Tibial nerve (tissue), 4 donors: ENCODE measurements at places on chromosomes 12 and 14. TPM values are rescaled to one million over a fixed set of nuclear protein-coding genes. Genes with fewer than 3 reads are reported as not detected.

- H3K27ac ChIP-seq = no peak overlapping the region
- no peaks in the 10 kb centered on the region for H3K27me3 ChIP-seq
- H3K4me3 ChIP-seq = no peak overlapping the region
- DNase-seq = no peak
These were observed 463.9 kb upstream of the TBX3 start for GRCh38 chr12:115147916-115148315.

Gene KLRG1
- 2.9 TPM for total RNA-seq

Gene ACSM4
- total RNA-seq = not detected

GRCh38 chr12:9928607-9929006 is 3.6 kb downstream of the CLEC2A start:
- no peak for DNase-seq
- no peak overlapping the region for H3K4me3 ChIP-seq
- H3K36me3 ChIP-seq = no peaks in the 10 kb centered on the region
- no peaks in the 10 kb centered on the region for H3K27me3 ChIP-seq

- no peaks in the 10 kb centered on the region for H3K27me3 ChIP-seq
- H3K27ac ChIP-seq = no peak overlapping the region
- H3K4me3 ChIP-seq = no peak overlapping the region
- no peak for DNase-seq
- no peaks in the 10 kb centered on the region for H3K36me3 ChIP-seq
- no peaks in the 10 kb centered on the region for H3K4me1 ChIP-seq
These were observed 48.4 kb upstream of the FOS start for GRCh38 chr14:75230140-75230792.

- H3K4me1 ChIP-seq = peaks cover 24% of the 10 kb centered on the region
- peak overlapping the region; percentile 8 for H3K4me3 ChIP-seq
- H3K27ac ChIP-seq = peak overlapping the region; percentile 57
- no peak for DNase-seq
These were observed 3.1 kb downstream of the FAM222A start for GRCh38 chr12:109716512-109717389.

Gene BLTP3B
- 41.6 TPM for total RNA-seq

GRCh38 chr12:4643747-4644146 is 5.1 kb downstream of the AKAP3 start:
- no peaks in the 10 kb centered on the region for H3K36me3 ChIP-seq
- no peak for DNase-seq
- H3K4me1 ChIP-seq = no peaks in the 10 kb centered on the region
- H3K4me3 ChIP-seq = no peak overlapping the region

Gene TBX3
- 11.9 TPM for total RNA-seq

DNA sequence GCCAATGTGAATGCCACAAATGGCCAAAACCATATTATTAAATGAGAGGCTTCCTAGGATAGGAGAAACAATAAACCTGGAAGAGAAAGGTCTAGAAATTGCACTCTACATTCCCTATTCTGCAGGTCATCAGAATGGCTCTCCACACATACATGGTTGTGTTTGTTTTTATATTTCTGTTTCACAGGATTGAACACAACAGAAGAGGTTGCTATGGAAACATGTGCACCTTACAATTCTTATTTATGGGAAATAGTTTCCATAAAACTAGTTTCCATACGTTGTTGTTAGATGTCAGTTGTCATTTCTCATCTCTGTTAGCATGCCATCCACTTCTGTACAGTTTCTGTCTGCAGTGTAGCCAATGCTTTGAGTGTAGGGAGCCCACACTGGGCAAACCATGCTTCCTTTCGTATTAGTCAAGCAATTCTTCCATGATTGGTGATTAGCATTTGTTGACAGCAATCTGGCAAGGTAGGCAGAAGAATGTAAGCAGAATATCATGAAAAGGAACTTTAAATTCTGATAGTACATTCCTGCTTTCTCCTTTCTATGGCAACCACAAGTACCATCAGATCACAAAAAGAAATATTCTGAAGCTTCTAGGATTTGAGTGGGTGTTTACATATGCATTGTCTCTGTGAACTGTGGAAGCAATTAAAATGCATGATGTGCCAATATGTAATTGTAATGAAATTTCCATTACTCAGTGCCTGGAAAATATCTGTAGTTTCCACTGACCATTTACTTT is 141.6 kb upstream of the AVPR1A start:
- no peak overlapping the region for H3K4me3 ChIP-seq
- no peaks in the 10 kb centered on the region for H3K4me1 ChIP-seq
- no peaks in the 10 kb centered on the region for H3K27me3 ChIP-seq
- H3K27ac ChIP-seq = no peak overlapping the region
- no peak for DNase-seq

Gene SLC7A8
- total RNA-seq = 41.4 TPM

DNA sequence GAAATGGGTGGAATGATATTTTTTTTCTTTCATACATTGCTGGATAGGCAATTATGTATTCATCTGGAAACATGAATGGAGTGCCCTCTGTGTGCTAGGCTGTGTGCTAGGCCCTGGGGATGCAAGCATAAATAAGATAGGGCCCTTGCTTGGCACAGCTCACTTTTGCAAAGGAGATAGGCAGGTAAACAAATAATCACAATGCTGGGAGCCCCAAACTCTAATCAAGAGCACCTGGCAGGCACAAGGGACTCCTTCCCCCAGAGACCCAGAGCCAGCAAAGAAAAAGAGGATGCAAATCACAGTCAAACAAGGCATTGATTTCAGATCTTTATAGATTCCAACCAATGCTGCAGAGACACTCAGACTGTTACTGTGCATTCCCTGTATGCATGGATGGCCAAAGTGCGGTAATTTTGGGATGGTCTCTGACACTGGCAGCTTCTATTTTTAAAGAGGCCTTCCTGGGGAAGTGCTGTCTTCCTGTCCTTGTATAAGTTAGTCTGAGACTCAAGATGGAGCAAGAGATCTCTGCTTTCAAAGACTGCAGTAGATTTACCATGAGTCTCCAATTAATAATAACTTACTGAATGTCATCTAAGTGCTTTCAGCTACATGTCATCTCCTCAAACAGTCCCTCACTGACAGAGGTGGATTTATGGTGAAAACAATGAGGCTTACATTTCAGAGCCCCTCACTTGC is 45.1 kb upstream of the CPM start:
- no peak overlapping the region for H3K4me3 ChIP-seq
- H3K36me3 ChIP-seq = no peaks in the 10 kb centered on the region
- peaks cover 8% of the 10 kb centered on the region for H3K4me1 ChIP-seq
- DNase-seq = no peak
- H3K27ac ChIP-seq = peak overlapping the region; percentile 80
- no peaks in the 10 kb centered on the region for H3K27me3 ChIP-seq

GRCh38 chr14:84864548-84865271 is 665.2 kb upstream of the FLRT2 start:
- no peak overlapping the region for H3K4me3 ChIP-seq
- no peaks in the 10 kb centered on the region for H3K4me1 ChIP-seq
- no peaks in the 10 kb centered on the region for H3K36me3 ChIP-seq
- no peak overlapping the region for H3K27ac ChIP-seq
- H3K27me3 ChIP-seq = no peaks in the 10 kb centered on the region
- no peak for DNase-seq
